ENCODE measurements at places on chromosomes 6 and 20.

DNA sequence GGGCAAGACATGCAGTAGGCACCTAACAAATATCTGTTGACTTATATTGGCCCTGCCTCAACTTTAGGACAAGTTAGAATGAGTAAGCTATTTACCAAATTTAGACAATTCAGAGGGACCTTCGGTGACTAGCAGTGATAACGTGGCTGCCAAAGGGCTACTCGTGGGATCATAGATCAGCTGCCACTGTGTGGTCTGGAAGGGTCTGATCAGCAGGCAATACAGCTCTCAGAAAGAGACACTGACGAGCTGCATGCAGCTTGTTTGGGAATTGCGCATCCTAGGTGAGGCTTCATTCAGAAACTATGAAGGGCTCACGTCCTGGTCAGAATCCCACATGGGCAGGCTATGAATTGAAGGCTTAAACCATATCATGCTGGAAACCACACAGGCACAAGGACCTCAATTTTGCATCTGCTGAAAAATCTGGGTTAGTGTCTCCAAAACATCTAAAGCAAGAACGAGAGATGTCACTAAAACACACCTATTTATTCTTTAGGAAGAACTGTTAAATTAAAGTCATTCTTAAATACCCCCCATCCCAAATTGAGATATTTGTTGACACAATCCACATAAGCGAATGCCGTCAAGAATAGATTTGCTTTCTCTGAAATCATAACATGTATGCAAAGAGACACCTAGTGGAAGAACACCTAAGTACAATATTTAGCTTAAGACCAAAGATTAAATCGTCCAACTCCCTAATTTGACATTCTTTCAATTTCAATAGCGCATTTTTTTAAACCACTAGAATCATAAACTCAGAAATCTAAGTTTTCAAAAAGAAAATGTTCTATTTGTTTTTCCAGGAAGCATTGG, 79.6 kb downstream of the IPCEF1 start:
- DNase-seq = no peak

- DNase-seq = peak; percentile 85
Measured at GRCh38 chr6:33632558-33633039, 11.5 kb downstream of the ITPR3 start.

DNA sequence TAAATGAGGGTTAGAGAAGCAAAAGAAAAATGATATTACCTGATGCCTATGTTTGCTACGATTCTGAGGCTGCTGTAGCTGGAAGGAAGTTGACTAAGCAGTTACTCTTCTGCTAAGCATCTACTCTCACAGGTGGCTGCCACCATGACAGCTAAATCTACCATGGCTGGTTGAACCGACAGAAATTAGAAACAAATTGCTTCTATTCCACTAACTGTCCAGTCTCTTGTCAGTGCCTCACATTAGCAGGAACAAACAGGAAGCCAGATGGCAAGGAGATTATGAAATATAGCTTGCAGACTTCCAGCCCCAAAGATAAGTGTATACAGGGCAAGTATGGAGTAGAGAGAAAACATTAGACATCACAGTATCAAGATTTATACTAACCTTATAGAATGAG, 59.4 kb upstream of the TMEM200A start:
- DNase-seq = no peak

GRCh38 chr6:77633471-77633870, 19.4 kb upstream of the MEI4 start:
- DNase-seq = no peak

GRCh38 chr6:134178161-134179044, 126.0 kb upstream of the SLC2A12 start:
- DNase-seq = peak; percentile 93

DNA sequence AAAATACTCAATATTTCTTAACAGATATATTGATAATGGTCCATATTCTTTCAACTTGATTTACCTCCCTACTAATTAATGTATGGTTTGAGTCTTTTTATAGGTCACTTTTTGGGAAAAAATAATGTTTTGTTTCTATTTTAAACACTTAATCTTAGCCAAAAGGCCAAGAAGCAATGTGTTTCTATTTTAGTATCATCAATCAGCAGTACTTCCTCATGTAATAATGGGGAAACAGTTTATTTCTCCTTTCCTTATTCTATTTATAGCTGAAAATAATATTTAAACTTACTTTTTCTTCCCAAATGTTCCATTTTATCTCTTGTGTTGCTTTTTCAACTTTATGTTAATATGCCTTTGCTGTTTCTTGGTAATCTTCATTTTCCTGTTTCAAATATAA, 295.1 kb downstream of the ALDH8A1 start:
- no peak for DNase-seq

DNA sequence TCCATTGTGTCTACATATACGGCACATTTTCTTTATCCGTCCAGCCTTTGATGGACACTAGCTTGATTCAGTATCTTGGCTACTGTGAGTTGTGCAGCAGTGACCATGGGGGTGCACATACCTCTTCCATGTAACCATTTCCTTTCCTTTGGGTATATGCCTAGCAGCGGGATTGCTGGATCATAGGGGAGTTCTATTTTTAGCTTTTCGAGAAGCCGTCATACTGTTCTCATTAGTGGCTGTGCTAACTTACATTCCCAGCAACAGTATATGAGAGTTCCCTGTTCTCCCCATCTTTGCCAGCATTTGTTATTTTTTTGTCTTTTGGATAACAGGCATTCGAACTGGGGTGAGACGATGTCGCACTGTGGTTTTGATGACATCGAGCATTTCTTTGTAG, 395.0 kb downstream of the SMOC2 start:
- DNase-seq = no peak

GRCh38 chr6:36550473-36551000, 3.3 kb upstream of the STK38 start:
- DNase-seq = no peak

DNA sequence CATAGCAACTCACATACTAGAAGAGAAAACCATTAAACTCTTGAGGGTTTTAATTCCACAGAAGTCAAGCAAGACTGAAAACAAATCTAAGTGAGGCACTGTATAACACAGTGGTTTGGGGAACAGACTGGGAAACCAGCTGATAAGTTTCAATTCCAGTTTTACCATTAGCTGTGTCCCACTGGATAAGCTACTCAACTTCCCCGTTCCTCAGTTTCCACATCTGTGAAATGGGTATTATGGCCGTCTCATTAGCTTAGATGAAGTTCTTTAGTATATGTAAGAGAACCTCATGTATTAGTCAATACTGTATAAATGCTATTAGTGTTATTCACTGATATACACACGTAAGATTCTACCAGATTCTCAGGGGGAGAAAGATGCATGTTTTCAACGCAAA, 89.0 kb downstream of the ZFP64 start:
- no peak for DNase-seq

GRCh38 chr6:43103253-43103876, 27.3 kb downstream of the PTK7 start:
- DNase-seq = no peak

DNA sequence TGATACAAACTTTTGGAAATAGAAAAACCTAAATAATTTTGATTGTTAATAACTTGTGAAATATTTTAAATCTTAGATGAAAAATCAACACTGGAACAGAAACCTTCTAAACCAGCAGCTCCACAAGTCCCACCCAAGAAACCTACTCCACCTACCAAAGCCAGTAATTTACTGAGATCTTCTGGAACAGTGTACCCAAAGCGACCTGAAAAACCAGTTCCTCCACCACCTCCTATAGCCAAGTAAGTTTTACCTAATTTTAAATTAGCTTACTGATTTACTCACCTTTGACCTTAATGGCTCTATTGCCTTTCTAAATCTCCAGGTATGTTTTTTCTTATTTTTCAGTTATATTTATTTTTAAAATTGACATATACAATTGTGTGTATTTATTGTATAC, 102.6 kb upstream of the ADGRF4 start:
- no peak for DNase-seq
